ENCODE measurements at places on chromosomes 2 and 18.

DNA sequence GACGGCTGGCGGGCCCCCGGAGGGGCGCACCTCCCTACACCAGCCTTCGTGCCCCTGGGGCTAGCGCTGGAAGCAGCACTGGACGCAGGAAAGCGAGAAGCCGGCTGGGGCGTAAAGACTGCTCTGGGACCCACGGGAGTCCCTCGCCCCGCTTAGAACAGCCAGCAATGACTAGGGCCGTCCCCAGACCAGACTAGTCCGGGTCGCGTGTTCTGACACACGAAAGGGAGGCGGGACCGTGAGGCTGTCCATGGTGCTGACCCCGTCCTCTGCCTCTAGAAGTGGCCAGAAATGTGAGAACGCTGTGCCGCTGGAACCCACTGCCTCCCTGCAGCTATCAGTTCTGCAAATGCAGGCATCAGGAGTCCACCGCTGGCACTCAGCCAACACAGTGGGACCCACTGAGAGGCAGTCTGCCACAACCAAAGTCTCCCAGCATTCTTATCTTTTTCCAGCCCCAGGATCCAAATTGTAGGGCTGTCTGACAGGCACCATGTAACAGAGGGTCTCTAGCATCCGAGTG lies at the start of gene UCN:
Gene UCN, minus strand, starts transcription at position 87 of the 523 bp plus-strand sequence. CDS start 550 bp downstream, outside the sequence.
- no peak for DNase-seq

DNA sequence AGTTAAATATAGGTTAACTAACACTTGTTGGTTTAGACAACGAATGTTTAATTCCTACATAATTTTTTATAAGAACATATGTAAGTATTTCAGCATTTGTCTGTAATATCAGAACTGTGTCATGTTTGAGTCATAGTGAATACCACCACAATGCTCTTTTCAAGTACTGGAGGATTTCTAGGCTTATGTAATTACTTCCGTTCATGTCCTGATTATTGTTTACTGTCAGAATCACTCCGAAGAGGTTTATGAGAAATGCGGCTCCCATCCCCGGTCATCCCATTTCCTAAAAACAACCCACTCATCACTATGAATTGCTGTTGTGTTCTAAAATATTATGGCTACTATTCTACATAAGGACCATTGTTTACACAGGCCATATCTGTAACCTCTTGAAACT lies 45.1 kb downstream of the CDH19 start:
- no peak for DNase-seq

- DNase-seq: no peak
Observed at GRCh38 chr2:133054297-133054696, 384.3 kb upstream of the LYPD1 start.

DNA sequence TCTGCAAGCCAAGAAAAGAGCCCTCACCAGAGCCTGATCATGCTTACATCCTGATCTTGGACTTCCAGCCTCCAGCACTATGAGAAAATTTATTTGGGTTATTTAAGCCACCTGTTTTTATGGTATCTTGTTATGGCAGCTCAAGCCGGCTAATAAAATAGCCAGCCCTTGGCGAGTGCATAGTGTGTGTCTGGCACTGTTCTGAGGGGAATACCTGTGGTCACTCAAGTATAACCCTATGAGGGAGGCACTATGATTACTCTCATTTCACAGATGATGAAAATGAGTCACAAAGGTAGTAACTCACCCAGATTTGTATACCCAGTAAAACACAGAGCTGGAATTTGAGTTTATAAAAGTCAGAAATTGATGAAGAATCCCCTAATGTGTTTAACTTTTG lies 556.9 kb upstream of the SETBP1 start:
- DNase-seq: no peak

DNA sequence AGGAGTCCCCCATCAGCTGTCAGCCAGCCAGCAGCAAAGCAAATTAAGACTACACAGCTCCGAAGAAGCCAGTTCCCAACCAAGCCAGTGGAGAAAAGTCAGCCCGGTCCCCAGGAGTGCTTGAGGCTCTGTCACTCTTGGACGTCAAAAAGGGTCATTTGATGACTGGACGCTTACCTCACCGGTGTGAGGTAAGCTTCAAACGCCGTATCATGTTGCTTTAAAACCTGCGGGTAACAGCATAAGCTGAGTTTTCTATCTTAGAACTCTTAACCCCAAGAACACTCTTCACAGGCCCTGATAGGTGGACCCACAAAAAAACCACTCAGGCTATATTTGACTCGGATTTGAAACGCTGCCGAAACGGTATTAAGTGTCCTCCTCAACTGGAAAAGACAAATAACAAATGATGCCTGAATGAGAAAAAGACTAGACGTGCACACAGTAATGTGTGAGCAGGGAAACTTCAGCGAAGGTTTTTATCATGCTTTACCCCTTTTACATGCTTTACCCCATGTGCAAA lies 682 bp upstream of the LNPK start:
- no peak for DNase-seq
